ENCODE measurements at places on chromosomes 2 and 18.

GRCh38 chr2:172465417-172466334, 38.3 kb downstream of the ITGA6 start:
- peak; percentile 83 for DNase-seq

DNA sequence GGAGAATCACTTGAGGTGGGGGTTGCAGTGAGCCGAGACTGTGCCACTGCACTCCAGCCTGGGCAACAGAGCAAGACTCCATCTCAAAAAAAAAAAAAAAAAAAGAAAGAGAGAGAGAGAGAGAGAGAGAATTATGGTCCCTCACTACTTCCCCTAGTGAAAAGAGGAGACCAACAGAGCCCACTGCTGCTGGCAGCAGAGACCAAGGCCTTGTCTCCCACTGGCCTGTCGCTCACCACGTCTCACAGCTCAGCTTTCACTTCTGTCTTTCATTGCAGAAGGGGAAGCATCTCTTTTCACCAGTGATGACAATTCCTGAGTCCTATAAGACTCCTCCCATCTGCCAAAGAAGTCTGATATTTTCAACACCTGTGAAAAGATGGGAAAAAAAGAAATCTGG, 81.3 kb downstream of the CLHC1 start:
- no peak for DNase-seq

DNA sequence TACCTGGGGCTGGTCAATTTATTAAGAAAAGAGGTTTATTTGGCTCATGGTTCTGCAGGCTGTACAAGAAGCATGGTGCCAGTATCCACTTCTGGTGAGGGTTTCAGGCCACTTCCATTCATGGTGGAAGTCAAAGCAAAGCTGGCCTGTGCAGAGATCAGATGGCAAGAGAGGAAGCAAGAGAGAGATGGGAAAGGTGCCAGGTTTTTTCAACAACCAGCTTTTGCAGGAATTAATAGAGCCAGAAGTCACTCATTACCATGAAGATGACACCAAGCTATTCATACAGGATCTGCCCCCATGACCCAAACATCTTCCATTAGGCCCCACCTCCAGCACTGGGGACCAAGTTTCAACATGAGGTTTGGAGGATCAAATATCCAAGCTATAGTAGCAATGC, 56.8 kb upstream of the ST3GAL5 start:
- DNase-seq, result no peak

DNA sequence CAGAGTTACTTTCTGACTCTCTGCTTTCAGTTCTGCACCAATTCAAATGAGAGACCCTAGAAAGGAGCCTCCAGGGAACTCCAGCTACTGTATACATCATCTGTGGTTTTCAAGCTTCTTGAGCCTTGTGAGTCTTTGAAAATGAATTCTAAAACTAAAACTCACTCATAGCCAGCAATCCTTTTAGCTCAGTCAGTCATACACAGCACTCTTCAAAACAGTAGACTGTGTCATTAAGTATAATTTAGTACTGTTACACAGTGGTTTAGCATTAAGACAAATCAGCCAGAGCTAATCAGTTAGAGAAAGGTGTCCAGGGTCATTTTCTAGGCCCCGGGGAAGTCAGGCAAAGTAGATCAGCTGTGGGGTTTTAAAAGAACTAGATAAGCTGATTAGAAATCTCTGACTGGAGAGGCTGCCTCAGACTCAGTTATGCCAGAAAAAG, 322.1 kb upstream of the THUMPD2 start:
- DNase-seq, result no peak

DNA sequence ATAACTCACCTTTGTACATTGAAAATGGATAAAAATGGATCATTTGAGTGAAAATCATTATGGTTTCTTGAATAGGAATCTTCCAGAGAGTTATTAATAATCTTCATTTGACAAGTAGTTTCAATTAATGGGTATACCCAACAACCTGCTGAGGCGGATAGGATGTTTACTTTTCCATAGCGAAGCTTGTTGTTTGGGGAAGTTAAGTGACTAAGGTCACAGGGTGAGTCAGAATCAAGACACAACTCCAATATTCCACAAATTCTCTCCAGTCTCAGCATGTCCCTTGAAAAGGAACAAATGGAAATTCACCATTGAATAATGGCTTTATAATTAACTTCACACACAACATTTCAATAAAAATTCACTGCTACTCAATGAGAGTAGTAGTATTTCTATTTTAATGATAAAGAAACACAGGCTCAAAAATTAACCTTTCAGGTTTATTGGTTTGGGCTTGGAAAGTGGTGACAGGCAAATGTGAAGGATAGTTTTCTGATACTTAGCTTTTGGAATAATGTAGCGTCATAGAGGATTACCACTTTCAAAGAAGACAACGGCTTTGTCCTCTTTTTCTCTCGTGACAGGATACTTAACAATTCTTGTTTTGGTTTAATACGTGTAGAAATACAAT, 211.3 kb downstream of the GPD2 start:
- no peak for DNase-seq

DNA sequence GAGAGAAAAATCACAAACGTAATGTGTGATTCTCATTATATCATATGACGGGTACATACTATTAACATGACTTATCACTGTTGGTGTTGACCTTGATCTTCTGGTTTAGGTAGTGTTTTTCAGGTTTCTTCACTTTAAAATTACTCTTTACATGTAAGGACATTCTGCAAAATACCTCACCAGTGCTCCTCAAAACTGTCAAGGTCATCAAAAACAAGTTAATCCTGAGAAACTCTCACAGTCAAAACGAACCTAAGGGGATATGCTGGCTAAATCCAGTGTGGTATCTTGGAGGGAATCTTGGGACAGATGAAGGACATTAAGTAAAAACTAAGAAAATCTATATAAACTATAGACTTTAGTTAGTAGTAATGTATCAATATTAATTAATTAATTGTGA, 499.8 kb downstream of the IRS1 start:
- no peak for DNase-seq

GRCh38 chr2:107809835-107810234, 16.9 kb upstream of the RGPD4 start:
- DNase-seq, result no peak

GRCh38 chr2:39118786-39119499, 1.9 kb downstream of the SOS1 start:
- no peak for DNase-seq

GRCh38 chr2:101295895-101296294, 12.6 kb downstream of the RNF149 start:
- DNase-seq, result no peak

DNA sequence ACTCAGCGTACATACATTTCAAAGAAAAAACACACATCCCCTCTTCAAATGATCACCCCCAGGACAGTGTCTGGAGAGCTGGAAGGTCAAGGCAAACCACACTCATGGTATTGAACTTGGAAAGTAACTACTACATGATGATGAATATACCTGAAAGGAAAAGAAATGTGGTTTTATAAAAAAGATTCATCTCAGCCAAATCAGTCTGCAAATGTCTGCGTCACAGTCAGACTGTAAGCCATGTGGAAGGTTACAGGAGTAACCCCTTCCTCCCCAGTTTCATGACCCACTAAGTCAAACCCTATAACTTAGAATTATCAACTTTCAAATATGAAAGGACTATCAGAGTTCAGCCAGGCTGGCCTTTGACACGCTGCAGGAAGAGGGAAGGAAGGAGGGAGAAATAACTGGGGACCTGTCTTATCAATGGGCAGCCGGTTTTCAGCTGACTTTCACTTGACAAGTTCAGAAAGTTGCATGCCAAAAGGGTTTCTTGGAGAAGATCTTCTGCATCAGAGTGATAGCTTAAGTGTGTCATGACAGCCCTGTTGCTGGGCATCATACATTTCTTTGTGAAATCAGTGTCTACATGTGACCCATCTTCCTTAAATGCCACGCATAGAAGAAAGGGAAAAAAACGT, 7.0 kb upstream of the BMP10 start:
- DNase-seq, result no peak

DNA sequence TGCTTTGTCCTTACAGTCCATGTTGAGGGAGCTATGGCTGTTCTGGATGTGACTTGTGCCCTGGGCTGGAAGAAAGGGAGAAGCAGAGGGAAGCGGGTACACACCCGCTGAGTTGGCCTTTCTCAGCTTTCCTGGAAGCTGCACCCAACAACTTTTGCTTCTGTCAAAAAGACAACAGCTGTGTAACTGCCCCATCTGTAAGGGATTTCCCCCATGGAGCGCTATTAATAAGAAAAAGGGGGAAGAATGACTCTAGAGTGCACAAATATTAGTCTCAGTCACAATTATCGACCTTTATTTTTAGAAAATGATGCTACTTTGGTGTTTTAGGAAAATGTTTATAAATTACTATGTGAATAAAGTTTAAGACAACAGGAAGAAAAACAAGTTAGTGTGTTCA, 368.3 kb downstream of the RAD51AP2 start:
- DNase-seq, result no peak

- no peak for DNase-seq
These were observed 49.2 kb downstream of the PIKFYVE start for GRCh38 chr2:208315081-208315788.

DNA sequence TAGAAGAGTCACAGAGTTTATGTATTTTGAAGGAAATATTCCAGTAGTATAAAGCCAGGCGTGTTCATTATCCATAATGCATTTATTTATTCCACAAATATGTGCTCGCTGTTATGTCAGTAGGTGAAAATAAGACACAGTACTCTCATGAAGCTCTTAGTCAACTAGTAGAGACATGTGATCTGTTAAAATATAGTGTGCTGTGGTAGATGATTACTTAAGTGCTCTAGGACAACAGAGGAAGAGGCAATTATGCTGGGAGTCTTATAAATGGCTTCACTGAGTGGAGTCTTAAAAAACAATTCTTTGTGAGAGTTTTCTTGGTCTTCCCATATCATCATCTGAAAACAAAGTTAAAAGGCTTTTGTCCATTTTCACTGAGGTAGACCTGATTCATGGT, 457.3 kb downstream of the XIRP2 start:
- peak; percentile 6 for DNase-seq

DNA sequence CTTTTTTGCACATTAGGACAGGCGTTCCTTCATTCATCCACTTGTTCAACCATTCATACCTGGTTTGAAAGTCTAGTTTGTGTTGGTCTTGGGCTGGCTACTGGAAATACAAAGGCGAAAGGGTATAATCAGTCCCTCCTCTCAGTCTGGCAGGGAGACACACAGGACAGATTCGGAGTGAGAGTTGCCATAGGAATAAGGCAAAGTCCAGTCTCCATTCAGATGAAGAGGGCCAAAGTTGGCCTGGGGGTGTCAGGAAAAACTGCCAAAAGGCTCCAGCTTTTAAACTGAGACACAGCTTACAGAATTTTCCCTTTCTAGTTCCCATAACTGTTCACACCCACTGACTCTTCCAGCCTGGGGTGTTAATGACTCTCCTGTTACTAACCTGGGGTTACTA, 96.3 kb upstream of the AQP4 start:
- no peak for DNase-seq

DNA sequence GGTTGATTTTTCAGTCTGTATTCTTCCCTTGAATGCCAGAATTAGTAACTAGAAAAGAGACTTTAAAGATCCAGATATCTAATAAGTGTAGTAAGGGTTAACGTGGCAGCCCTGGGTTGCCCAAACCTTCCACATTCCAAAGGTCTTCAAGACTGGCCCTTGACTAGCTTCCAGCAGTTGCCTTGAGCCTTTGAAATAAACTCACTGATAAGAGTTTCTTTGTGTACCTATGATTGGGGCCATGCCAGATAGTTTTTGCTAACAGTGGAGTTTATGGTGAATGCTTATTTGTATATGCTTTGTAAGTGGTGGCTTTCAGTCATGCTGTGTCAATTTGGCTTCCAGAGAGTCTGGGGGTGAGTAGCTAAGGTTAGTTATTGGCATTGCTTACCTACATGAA, 722.3 kb downstream of the RNF144A start:
- no peak for DNase-seq

DNA sequence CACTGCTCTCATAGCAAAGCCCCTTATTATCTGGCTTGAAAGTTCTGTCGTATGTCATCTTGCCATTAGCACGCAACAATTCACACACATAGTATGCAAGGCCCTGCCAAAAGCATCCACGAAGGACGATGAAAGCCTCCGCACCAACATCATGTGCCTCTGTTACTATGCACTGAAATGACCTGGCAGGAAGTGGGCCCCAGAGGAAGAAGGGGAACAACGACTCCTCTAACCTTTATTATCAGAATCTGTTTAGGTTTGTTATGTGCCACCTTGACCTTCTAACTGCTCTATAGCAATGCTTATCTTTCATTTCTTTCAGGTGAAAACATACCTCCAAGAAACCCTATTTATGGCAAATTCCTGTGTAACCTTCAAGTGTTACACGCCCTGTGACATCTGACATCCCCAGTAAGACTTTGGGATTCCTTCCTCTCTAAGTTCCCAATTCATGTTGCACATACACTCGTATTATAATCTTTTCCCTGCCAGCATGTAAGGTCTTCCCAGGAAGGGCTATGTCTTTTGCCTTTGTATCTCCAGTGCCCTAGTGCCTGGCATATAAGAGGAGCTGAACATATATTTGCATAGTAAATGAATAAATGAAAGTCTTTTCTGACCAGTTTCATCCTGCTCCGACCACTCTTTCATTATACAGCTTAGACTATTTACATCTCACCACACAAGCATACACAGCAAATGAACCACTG, 7.0 kb upstream of the NDUFV2 start:
- DNase-seq, result no peak

- DNase-seq, result no peak
These were observed 48.8 kb upstream of the TMEFF2 start for GRCh38 chr2:192243488-192243887.

GRCh38 chr18:10100941-10101701, 187.3 kb downstream of the VAPA start:
- DNase-seq, result no peak

- DNase-seq, result no peak
These were observed 284 bp downstream of the TIMM21 start for GRCh38 chr18:74148543-74149070.

DNA sequence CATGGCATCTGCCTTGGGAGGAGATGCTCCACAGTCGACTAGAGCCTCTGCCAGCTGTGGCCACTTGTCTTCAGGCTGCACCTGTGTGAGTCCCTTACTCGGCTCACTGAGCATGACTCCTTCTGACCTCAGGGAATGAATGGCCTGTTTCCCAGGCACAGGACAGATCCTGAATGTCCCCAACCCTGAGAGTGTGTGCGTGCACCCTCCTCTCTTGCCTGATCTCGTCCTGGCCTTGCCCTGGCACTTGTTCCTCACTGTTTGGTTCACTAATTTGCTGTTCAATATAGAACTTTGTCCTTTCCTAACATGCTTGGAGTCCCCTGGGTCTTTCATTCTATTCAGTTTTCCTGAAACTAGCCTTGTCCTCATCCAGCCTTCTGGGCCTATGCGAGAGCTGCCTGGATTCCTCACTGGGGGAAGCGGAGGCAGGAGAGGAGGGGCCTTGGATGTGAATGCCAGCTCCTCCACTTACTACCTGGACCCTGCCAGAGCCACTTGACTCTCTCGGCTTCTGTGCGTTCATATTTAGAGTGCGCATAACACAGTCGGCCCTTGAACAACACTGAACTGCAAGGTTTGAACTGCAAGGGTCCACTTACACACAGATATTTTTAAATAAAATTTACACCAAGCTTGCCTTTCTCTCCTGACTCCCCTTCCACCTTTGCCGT, 184.8 kb downstream of the ACKR3 start:
- no peak for DNase-seq

Data from NCI-H2081 (cell line).